GM04504 (cell line): ENCODE measurements at places on chromosomes 11 and 22.

DNA sequence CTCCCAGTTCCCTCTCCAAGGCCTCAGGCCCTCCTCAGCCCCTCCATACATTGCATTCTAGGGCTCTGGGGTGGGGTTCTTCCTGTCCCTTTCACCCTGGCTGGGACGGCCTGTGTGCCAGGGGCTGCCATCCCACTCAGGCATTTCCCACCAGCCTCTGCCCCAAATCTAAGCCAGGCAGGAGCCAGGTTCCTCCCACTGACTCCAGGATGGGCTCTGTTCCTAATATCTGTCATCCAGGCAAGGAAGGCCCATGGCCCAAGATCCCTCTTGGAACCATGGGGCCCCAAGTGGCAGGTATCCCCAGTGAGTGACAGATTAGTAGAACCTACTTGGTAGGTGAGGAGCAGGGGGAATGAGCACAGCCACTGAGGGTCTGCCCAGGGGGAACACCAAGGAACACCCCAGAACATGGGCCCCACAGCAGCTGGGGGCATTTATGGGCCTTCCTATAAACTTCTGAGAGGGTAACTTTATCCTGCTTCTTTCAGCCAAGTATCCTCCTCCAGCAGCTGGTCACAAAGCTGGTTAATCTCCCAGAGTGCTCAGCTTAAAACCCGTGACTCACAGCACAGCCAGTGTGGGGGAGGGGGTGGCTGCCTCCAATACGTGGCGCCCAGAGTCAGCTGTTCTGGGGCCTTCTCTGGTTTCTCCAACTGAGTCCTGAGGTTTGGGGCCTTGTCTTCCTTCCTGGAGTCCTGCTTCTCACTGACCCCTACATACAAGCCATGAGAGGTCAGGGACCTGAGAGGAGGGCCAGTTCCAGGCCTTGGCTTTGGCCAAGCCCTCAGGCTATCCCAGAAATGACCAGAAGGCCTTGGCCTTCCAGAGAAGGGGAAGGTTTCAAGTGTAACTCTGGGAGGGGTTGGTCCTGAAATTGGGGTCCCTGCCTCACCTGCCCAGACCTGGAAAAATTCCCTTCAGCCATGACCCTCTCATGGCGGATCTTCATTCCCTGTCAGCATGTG is 19.9 kb upstream of the MYOD1 start:
- DNase-seq: no peak

- no peak for DNase-seq
Measured at GRCh38 chr22:33659448-33659847, 260.8 kb downstream of the LARGE1 start.

DNA sequence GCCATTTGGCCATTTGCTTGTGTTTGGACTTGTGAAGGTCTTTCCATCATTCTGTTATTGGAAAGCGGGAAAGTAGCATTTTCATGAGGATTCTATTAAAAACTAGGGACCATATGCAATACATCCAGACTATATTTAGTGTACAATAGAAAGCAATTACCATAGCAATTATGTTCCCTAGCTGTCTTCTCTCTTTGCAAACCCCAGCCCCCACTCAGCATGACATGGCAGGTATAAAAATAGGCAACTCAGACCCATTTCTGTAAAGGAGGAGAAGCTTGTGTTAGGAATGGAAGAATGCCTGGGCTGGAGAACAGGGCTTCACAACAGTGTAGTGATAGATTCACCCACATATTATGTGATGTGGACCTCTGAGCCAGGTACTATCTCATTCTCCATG is 12.4 kb downstream of the OR51B6 start:
- DNase-seq: no peak

DNA sequence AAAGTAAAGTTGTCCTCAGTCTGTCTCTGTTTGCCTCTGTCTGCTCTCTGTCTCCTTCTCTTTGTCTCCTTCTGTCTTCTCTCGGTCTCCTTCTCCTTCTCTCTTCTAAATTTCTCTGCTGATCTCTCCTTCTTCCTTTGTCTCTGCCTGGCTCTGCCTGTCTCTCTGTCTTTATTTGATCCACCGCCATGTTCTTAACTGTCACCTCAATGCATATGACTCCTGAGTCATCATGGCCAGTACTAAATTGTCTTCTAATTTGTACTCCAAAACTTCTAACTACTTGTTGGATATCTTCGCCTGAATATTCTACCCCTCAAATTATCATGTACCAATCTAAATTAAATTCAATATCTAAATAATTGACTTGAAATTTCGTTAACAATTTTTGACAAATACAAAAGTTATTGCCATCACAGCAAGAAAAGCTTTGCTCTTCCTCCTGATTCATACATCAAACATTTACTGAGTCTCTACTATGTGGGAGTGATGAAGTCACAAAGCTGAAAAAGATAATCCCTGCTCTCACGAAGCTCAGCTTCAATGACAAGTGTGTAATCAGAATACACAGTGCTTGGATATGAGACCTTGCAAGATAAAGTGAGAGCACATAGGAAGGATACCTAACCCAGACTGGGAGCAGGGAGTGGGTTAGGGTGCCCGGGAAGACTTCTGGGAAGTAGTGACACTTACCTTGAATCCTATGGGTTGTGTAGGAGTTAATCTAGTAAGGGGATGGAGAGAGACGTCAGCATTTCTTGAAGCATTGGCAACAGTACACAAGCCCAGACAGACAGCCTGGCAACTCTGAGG is 193.0 kb downstream of the MAML2 start:
- no peak for DNase-seq

DNA sequence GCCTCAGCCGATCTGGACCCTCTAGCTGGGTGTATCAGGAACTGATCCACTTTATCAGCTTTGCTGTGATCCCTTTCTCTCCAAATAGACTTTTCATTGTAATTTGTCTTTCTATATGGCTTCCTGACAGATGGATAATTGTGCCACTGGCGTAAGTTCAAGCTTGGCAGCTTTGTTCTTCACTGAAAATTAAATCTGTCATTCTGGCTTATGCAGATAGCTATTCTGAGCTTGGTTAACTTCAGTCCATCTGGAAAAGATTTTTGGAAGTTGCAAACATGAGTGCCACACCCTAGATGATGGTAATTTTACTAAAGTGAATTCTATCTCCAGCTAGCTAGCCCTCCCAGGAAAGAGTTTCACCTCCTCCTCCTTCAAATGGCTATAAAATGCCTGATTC is 8.1 kb downstream of the OR5A2 start:
- no peak for DNase-seq

- DNase-seq: no peak
Measured at GRCh38 chr11:104090767-104091166, 54.3 kb downstream of the DDI1 start.

- DNase-seq: no peak
Measured at GRCh38 chr11:61917334-61918109, at the start of gene RAB3IL1. TSS of gene RAB3IL1 (minus strand) at chr11:61917566. CDS start at chr11:61917367, 199 bp downstream.

GRCh38 chr22:29842740-29843139 is 4.7 kb upstream of the ASCC2 start:
- peak; percentile 90 for DNase-seq

DNA sequence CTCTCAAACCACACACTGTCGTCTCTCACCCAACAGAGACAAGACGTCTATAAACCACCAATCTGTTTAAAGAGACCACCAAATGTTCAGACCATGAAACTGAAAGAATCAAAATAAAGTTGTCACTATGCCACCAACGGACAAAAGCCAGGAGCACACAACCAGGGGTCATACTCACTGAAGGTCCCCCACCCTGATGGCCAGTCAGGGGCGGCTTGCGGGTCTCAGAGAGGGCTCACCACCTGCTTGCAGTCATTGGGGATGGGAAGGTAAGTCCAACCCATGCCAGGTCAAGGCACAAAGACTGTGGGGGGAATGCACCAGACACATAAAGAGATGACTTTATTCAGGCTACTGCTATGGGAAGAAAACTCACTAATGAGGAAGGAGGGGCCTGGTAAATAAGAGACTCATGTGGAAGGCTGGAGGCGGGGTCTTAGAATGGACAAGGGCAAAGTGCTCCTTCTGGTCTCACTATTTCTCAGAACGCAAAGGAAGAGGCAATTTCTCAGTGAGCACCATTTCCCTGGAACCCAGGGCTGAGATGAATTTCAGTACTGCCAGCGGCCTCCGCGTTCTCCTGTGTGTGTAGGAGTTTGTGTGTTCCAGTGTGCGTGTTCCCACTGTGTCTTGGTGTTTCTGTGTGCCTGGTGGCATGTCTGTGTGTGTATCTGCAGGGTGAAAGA is 17.3 kb downstream of the SCARF2 start:
- DNase-seq: no peak

DNA sequence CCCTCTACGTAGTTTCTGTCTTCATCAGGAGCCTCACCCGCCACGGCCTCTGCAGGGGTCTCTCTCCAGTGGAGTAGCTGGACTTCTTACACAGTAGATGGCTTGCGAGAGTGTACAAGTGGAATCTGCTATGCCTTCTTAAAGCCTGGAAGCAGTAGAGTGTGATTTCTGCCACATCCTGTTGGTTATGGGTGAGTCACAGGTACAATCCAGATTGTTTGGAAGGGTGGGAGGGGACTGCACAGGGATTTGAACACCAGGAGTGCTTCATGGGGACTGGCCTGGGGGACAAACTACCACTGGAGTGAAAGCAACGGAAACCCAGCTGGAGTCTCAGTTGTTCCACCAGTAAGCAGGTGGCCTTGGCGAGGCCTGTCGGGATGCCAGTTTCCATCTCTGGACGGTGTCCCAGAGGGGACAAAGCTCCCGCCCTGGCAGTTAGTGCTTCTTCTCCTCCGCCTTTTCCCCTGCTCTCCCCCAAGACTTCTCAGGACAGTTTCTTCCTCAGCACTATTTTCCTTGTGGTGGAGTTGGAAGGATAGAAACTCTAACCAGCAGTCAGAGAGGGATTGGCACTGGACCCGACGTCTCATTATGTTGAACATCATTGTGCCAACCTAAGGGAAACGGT is 85.0 kb upstream of the RCN1 start:
- DNase-seq: no peak

DNA sequence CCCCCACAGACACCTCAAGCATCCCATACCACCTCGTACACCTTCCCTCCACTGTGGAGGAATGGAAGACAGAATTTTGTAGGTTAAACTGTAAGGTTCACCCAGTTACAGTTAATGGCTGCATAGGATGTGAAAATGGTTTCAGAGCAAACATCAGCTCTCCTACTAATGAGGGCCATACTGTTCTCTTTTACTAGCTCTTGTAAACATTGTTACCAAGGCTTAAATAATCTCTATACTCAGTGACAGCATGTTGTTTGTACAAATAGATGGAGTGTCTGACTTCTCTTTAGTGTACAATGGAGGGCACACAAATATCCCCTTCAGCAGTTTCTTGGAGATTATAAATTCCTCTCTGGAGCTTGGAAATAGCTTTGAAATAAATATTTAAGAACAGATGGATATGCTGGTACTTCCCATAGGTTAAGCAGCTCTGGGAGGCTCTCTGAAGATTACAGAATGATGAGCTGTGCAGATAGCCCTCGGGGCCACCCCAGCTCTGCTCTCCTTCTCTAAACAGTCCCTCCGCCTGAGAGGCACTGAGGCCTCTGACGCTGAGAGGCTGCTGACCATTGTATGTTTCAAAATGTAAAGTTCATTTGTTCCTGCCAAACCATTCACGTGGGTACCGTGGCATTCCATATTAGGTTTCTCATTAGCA is 25.7 kb downstream of the TTC12 start:
- no peak for DNase-seq

GRCh38 chr11:61967924-61968757 is 707 bp upstream of the FTH1 start:
- no peak for DNase-seq

DNA sequence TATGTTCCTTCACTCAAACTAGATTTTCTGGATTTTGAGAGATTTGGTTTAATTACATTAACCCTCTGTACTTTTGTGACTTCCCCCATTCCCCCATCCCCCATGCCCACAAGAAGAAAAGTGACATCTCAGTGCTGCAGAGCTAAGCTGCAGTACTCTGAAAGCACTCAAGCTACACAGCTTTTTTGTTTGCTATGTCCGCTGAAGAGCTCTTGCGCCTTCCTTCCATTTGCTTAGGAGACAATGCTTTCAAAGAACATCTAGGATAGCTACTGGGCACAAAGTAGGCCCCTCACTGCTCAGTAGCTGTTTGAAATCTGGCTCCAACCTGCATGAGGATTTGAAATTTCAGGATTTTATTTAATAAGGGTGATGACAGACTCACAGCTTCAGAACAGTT is 69.7 kb downstream of the SLC17A6 start:
- DNase-seq: no peak

DNA sequence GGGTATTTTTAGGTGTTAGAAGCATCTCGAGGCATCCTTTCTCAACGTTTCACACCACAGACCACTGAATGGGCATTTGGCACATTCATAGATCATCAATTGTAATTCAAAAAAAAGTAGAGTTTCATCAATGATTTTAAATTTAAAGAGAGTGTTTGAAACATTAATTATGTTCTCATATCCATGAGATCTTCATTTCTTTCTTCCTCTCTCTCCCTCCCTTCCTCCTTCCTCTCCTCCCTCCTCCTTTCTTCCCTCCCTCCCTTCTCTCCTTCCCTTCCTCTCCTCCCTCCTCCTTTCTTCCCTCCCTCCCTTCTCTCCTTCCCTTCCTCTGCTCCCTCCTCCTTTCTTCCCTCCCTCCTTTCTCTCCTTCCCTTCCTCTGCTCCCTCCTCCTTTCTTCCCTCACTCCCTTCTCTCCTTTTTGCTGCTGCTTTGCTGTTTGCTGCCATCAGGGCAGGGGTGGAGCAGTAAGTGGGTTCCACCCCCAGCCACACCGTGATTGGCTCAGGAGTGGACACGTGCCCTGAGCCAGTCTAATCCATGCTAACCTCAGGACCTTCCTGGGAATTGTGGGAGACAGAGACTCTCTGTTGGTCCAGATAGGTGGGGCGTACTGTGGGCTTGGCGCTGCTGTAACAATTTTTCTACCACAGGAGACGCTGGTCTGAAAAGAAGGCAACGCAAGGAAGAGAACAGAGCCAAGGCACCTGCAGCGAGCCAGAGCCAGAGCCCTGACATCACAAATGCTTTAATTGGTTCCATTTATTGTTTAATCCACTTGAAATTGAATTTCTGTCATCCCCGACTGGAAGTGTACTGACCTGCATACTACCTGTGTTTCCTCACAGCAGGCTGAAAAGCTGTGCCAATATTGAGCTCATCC is 33.7 kb upstream of the APOBEC3A start:
- peak; percentile 35 for DNase-seq

- no peak for DNase-seq
Measured at GRCh38 chr11:29435421-29435820, 581.4 kb downstream of the KCNA4 start.

GRCh38 chr11:13762718-13763117 is 94.2 kb downstream of the FAR1 start:
- no peak for DNase-seq

DNA sequence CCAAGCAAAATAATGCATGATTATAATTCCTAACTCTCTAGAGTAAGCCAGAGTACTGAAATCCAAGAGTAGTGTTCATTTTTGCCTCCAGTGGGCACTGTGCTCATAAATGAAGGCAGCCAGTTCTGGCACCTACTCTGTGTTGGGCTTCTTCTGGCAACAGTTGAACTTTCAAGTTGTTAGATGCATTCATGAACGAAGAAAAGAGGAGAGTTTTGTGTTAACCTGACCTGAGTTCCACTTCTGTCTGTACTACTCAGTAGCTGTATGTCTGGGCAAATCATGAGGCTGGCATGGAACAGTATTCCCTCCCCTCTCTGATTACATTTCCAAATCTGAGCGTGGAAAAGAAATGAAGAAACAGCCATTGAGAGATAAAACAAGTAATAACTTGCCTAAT is 20.3 kb upstream of the TENM4 start:
- DNase-seq: peak; percentile 15
